Uterine smooth muscle cell (primary cell): ENCODE measurements at places on chromosomes 1 and 21. TPM values are rescaled to one million over a fixed set of nuclear protein-coding genes. Genes with fewer than 3 reads are reported as not detected.

AIM2 gene
- 0.11 TPM in 1 of 2 replicates, not detected in the other for total RNA-seq

SLC44A3 gene
- 0.22 and 1.2 TPM in 2 replicates for total RNA-seq

FAM110D gene
- total RNA-seq: under 0.01 TPM in 2 replicates

TCHH gene
- total RNA-seq: under 0.01 TPM in 1 of 2 replicates, not detected in the other

NLRP3 gene
- 0.62 and 1.7 TPM in 2 replicates for total RNA-seq

KCNK1 gene
- 28.7 and 32.8 TPM in 2 replicates for total RNA-seq

MMEL1 gene
- 0.22 TPM in 1 of 2 replicates, not detected in the other for total RNA-seq

BCAN gene
- 0.11 TPM in 1 of 2 replicates, not detected in the other for total RNA-seq

TEX50 gene
- not detected in 2 replicates for total RNA-seq

KRTAP12-2 gene
- total RNA-seq: not detected in 2 replicates

RPAP2 gene
- total RNA-seq: 10.2 and 14.8 TPM in 2 replicates

KCNJ9 gene
- not detected in 2 replicates for total RNA-seq

PYHIN1 gene
- not detected in 2 replicates for total RNA-seq

AMY2B gene
- 2.9 and 7.1 TPM in 2 replicates for total RNA-seq

CAMK2N1 gene
- 21.5 and 28.9 TPM in 2 replicates for total RNA-seq

TRAF3IP3 gene
- not detected in 2 replicates for total RNA-seq

FCAMR gene
- not detected in 2 replicates for total RNA-seq

AGTRAP gene
- 51.0 and 59.9 TPM in 2 replicates for total RNA-seq
